ENCODE measurements at places on chromosomes 11 and 22.

DNA sequence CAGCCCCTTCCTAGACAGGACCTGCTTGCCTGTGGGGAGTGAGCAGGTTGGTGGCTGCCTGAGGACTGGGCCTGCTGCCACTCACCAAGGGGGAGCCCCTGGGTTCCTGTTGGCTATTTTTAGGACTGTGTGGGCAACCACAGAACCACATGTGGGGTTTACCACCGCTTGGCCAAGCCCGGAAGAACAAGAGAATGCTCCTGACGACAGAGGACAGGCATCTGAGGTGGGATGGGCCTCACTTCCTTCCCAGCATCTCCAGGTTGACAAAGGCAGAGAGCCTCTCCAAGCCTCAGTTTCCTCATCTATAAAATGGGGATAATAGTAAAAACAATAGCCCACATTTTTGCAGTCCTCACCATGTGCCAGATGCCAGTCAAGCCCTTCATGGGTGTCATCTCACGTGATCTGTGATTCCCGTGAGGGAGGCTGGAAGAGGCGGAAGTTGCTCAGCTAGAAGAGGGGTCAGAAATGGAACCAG is 43.6 kb downstream of the LRRC32 start:
- no peak for DNase-seq

- DNase-seq, result no peak
These were observed 9.3 kb upstream of the PDGFB start for GRCh38 chr22:39254122-39254521.

DNA sequence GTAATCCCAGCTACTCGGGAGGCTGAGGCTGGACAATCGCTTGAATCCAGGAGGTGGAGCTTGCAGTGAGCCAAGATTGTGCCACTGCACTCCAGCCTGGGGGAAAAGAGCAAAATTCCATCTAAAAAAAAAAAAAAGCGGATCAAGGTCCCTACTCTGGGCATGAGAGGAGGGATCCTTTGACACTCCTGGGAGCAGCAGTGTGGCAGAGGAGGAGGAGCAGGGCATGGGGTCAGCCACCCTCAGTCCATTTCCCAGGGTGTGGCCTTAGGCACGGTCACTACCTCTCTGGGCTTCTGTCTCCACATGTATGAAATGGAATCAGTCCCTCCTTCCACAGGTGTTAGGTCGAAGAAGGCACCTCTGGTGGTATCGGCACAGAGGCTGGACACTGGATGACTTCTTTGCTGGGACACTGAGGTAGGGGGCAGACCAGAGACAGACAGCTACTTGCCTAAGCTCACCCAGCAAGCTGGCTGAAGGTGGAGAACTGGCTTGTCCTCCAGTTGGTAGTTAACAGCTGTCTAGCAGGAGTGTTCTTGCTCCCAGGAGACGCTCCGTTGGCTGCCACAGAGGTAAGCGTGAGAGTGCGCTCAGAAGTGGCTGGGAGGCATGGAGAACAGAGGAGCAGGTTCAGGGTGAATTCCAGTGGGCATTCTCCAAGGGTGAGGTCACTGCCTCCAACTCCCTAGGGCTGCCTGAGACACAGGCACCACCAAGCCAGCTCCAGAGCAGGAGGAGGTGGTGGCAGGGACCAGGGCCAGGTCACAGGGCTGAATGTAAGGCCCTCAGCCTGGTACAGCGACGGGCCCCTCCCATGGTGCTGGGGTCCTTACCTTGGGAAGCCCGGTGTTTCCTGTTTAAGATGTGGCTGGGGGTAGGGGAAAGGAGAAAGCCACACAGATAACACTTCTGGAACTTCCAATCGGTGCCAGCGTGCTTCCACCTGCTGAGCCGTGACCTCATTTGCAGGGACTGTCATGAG is 19.5 kb downstream of the TXN2 start:
- DNase-seq, result no peak

DNA sequence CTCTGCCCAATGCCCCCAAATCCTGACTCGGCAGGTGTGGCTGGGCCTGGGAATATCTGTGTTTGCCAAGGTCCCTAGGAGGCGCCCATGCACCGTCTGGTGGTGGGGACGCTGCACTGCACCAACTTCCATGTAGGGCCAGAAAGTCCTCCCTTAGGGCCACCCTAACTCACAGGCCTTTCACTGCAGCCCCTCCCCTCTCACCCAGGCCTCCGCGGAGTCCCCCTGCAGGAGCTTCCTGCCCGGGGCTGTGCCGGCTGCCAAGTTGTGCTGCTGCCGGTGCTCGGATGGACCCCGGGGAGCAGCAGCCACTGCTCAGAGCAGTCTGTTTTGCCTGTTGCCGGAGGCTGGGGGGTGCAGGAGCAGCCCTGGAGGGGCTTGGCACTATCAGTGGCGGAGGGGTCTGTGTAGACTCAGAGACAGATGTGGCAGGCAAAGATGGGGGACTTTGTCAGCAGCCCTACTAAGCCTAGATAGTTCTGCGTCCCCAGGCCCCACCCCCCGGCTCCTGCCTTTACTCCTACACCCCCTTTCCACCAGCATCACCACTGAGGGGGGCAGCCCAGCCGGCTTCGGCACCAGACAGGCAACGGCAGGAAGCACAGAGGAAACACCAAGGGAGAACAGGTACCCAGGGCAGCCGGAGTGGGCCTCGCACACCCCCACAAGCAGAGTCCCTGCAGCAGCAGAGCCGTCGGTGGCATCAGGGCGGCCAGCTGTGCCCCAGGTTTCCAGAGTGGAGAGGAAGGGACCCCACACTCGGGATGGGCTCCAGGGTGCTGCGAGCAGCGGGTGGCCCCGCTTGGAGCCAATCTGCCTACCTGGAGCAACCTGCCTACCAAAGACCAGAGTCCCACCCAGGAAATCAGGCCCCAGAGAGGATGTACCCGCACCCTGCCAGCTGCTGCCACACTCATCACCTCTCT is 124.3 kb downstream of the TRIM29 start:
- no peak for DNase-seq

GRCh38 chr11:116162886-116163230 is 609.9 kb downstream of the BUD13 start:
- DNase-seq, result no peak

DNA sequence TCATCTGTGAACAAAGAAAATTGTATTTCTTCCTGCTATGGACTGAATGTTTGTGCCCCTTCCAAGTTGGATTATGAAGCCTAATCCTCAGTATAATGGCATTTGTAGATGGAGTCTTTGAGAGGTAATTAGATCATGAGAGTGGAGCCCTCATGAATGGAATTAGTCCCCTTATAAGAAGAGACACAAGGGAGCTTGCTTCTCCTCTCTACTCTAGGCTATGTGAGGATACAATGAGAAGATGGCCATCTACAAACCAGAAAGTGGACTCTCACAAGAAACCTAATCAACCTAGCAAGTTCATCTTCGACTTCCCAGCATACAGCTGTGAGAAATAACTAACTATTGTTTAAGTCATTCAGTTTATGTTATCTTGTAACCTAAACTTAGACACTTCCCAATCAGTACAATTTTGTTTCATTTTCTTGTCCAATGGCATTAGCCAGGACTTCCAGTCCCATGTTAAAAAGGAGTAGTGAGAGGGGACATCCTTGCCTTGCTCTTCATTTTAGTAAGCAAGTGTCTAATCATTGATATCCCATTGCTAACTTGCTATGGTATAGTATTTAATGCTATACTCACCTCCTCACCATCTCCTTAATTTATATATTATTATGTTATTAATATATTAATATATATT is 45.7 kb downstream of the PDGFD start:
- DNase-seq, result no peak
